ENCODE measurements at places on chromosomes 13 and 19.

DNA sequence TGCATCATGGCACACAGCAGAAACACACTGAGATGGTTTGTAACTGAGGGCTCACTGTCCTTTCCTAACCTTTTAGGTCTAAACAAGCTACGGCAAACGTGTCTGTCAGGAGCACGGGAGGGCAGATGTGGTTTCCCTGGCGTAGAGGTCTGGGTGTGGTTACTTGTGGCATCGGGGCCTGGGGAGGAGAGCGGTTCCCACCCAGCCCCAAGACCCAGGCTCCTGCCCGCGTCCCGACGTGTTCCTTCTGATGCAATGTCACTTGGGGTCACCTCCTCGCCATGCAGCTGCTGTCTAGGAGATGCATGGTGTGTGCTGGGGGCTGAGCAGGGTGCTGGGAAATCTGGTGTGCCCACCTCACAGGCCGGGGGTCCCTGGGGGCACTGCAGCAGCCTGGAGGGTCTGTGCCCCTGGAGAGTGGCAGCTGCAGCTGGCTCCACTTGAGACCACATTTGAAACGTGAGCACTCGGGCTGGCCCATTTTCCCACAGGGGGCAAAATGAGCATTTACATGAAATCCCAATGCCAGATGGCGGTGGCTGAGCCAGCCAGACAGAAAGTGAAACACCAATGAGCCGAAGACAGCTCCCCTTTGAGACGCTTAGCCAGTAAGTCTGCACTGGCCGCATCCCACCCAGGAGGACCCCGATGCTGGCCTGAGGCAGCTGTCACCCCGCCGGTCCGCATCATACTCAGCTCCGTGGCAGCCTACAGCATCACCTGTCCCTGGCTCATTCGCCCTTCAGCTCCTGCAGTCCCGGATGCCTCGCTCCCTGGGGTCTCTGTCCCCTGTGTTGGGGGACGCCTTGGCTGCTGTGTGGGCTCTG is 22.3 kb upstream of the MYDGF start:
- no peak for DNase-seq

DNA sequence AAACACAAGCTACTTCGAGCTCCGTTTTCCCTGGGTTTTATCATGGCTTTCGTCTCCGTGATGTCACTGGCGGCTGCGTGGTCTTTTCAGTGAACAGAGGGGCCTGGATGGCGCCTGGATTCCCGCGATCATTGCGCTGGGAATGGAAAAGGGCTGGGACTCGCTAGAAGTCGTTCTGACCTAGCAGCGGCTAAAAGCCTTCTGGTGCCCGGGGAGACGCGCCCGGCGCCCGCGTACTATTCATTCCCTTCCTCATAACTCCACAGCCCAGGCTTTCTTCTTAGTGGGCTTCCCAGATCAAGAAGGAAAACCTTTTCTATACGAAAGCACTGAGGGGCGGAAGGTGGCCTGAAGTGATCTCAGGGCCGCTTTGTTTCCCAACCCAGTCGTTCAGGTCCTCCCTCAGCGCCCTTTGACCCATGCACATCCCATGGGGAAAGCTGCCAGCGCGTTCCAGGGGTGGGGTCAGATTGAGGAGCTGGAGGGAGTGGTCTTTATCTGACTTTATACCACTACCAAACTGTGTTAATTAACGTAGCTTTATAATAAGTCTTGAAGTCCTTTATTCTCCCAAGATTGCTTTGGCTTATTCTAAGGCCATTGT is 96.6 kb downstream of the ELF1 start:
- no peak for DNase-seq

- DNase-seq = no peak
Observed at GRCh38 chr19:934865-935479, 9.1 kb downstream of the ARID3A start.

DNA sequence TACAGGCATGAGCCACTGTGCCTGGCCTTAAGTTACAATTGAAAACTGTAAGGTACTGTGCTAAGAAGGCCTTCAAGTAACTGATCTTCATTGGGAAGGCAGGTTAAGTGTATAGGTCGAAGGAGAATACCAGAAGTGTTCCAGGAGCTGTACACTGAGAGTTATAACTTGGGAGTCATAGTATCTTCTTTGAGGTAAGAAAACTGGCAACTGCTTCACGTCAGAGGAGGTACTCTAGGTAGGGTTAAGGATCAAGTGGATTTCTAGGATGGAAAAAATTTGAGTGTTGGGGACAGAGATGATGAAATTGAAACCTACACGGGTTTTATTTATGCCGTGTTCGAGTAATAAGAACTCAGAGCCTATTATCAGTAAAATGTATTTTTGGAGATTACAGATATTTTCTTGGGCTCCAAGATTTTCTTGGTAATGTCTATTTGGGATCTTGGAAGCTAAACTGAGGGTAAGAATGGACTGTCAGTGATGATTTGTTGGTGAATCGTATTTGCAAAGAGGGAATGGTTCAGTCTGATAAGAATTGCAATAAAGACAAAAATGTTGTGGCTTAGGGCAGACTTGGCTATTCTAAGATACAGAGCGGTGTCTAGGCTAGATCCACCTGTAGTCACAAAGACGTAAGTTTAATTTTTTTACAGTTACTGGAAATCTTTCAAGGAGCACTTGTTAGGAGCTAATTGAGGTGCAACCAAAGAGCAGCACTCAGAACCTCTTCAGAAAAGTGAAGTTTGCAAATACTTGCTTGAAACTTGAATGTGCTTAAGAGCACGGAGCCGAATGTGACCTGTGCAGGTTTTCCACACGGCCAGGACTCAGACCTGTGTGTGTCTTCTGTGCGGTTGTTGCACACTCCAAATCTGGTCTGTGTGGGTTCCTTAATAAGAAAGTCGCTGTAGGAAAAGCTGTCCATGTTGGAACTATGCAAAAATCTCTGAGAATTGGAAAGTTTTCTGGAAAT is 102.5 kb downstream of the URI1 start:
- DNase-seq = no peak

- DNase-seq = no peak
Observed at GRCh38 chr13:51721496-51721895, 82.5 kb downstream of the DHRS12 start.

GRCh38 chr13:30720172-30720869 is 15.0 kb upstream of the ALOX5AP start:
- no peak for DNase-seq

- no peak for DNase-seq
Observed at GRCh38 chr13:50521831-50522149, 321.7 kb downstream of the DLEU7 start.

DNA sequence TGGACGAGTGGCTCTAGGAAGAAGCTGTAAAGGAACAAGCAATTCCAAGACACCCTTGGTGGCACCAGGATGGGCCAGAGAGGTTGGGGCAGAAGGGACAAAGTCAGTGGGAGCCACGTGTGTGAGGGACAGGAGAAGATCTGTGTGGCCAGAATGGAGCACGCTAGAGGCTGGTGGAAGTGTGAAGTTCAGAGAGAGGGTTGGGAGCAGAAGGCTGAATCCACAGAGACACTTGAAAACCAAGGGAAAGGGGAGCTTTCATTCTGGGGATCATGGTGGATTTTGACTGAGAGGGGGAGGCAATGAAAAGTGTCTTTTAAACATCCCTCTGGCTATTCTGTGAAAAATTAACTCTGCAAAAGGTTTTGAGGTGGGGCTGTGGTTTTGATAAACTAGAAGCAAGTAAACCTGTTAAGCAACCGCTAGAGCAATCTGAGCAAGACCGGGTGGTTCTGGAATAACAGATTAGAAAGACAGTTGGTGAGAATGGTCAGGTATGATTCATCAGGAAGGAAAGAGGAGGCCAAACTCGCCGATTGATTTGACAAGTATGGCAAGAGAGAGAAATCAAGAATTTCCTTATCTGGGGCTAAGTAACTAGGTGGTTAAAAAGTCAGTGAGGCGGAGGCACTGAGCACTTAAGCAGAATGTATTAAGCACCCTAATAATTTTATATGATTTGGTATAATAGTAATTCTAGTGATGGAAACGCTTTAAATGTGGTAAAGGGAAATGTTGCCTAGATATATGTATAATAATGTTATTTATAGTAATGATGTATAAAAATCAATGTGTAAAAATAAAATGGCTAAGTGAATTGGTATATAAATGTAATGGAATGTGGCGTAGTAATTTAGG is 140.0 kb downstream of the MYO16 start:
- no peak for DNase-seq

DNA sequence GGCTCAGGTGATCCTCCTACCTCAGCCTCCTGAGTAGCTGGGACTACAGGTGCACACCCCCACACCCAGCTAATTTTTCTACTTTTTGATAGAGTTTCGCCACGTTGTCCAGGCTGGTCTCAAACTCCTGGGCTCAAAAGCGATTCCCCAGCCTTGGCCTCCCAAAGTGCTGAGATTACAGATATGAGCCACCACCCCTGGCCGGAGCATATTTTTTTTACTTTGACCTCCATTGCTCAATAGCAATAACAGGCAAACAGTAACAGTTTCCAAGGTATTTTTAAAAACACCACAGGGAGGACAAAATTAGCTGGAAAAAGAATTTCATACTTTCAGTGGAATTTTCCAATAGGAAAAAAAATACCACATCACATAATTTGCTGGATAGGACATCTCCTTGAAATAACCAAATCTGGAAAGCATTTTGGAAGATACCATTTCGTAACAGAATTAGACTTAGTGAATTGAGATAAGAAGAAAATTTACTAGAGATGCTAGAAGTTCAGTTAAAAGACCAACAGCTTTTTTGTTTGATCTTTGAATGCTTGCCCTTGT is 5.2 kb downstream of the DUXA start:
- DNase-seq = no peak

DNA sequence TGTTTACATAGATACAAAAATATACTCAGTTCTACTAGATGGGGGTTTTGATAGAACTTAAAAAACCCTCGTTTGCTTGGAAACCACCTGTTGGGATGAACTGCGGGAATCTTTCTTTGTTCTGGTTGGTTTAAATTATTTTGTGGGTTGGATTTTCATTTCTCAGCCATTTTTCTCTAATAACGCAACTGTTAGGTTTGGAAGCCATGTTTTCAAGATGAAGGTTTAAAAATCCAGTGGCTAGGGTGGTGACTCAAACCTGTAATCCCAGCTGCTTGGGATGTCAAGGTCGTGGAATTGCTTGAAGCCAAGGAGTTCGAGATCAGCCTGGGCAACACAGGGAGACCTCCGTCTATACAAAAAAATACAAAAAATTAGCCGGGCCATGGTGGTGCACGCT is 1.6 kb downstream of the URI1 start:
- DNase-seq = no peak

DNA sequence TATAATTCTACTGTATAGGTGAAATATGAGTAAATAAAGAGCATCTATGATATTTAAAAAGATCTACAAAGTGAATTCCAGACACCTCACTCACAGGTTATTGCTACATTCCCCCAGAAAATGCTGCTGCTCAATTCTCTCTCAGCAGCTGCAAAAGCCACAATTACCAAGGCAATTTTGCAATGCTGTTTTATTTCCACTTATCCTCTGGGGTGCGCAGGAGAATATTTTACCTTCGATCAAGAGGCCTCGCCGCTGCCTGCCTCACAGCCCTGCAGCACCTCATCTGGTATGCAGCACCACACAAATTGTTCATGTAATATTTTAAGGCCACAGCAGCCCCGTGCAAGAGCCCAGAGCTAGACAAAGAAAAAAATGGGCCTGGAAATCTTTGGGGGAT is 333.2 kb downstream of the DNAJC15 start:
- DNase-seq = no peak

DNA sequence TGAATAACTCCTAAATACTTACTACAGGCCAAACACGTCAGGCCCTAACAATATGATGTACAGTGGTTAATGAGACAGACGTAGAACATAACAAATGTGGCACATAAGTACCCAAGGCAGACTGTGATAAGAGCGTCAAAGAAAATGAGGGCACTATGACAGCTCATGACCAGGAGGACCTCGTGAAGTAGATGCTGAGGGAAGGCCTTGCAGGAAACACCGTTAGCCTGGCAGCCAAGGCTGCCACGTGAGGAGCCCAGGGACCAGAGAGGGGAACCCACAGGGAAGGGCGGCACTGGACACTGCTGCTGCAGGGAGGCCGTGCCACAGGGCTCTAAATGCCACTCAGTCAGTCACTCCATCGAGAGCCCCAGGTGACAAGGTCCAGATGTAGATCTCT is 5.7 kb downstream of the TUBGCP3 start:
- DNase-seq = no peak

GRCh38 chr13:39091586-39091985 is 53.3 kb downstream of the NHLRC3 start:
- no peak for DNase-seq

GRCh38 chr19:29492769-29493168 is 33.0 kb upstream of the VSTM2B start:
- DNase-seq = no peak

- DNase-seq = no peak
Observed at GRCh38 chr13:26168237-26168814, 53.8 kb downstream of the RNF6 start.

DNA sequence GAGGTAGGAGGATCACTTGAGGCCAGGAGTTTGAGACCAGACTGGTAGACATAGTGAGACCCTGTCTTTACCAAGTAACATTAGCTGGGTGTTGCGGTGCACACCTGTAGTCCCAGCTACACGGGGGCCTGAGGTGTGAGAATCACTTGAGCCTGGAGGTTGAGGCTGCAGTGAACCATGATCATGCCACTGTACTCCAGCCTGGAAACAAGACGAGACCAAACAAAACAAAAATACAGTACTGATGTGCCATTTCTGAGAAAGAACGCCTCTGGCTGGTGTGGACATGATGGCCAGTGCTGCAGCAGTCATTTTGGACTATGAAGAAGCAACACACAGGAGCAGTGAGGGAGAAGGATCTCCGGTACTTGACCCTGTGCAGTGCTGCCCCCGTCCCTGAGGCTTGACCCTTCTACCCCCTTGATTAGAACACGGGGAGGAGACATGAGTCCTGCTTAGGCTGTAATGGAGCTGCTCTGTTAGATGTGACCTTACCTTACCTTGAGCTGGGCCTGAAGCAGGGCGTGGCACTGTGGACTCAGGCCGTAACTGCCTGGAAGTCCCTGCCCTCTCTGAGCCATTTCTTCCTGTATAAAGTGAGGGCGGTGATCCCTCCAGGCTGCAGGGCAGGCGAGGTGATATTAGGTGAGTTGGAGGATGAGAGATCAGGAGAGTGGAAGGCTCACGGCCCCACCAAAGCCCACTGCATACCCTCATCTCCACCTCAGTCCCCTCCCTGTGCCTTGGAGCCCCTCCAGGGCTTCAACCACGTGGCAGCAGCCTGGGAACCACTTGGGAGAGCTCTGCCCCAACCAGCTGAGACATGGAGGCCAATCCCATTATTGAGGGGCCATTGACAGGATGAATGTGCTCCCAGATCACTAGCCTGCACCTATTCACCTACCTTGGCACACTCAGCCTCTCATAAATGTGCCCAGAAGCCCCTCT is 5.9 kb downstream of the RPL18A start:
- no peak for DNase-seq

DNA sequence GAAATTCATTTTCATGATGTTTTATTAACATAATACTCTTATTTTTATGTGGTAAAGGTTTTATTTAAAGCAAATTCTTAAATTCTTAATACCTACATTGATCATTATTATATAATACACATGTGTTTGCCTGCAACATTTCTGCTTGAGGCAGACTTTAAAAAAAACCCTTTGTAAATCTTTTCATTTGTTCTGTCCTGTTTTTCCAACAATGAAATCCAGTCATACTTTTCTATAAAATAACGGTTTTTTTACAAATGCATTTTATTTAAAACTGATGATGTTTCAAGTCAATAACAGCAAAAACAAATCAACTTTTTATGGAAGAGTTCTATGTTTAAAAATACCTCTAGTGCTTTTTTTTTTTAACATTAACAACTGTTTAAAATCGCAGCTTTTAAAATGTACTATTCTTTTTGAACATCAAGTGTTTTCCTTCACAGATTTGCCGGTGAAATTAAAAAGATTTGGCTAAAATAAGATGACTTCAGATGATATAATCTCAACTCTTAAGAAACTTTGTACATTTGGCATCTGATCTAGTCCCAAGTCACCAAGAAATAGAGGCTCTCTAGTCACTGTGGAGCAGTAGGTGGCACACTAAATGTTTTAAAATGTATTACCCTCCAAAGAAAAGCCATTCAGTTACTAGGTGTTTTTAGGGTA is 5.1 kb downstream of the POU4F1 start:
- DNase-seq = no peak

Data from NCI-H510A treated with DMSO at 0.1 percent for 48 hours (cell line).